Eye (tissue), 1 donor: ENCODE measurements at places on chromosomes 6 and 20.

GRCh38 chr6:142857796-142858555, 87.0 kb downstream of the HIVEP2 start:
- no peak for DNase-seq

DNA sequence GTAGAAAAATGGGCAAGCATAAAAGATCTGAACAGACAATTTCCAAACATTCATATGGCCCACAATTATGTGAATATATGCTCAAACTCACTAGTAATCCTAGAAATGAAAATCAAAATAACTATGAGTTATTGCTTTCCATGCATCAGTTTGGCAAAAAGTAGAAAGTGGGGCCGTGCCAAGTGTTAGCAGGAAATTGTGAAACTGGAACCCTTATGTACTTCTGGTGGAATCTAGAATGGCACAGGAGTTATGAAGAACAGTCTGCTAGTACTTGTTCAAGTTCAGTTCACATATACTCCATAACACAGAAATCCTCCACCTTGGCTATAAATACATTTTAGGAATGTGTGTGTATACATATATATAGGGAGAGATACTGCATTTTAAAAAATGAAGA, 89.8 kb downstream of the EYA2 start:
- DNase-seq, result no peak

DNA sequence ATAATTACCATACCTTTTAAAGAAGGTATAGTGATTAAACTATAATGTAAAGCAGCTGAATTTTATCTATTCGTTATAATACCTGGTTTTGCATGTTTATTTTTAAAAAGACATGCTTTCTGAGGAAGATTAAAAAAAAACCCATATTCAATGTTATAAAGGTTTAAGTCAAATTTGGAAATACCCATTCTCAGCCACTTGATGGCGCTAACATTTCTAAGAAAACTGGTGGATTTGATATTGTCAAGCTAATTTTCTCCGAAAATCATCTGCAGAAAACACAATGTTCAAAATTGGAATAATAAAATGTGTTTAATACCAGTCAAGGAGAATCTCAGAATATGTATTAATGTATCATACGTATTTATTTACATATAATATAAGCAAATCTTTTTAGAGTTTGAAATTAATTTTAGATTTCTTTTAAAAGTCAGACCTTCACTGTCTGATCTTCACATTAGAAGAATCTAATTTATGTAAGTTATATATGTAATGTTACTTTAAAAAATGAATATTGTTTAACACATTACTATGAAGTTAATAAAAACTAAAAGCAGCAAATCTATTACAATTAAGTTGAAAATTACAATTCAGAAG, 35.0 kb downstream of the SHPRH start:
- DNase-seq, result peak; percentile 69

GRCh38 chr6:99559057-99559456, 9.4 kb downstream of the CCNC start:
- DNase-seq, result no peak

GRCh38 chr6:21039926-21040325, 505.7 kb downstream of the CDKAL1 start:
- peak; percentile 24 for DNase-seq

DNA sequence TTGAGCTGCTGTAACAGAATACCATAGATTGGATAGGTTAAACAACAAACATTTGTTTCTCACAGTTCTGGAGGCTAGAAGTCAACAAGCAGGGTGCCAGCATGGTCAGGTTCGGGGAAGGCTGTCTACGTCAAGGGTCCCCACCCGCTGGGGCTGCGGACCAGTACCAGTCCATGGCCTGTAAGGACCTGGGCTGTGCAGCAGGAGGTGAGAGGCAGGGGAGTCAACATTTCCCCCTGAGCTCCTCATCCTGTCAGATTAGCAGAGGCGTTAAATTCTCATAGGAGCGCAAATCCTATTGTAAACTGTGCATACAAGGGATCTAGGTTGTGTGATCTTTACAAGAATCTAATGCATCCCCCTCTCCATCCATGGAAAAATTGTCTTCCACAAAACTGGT, 3.8 kb downstream of the ADGB start:
- DNase-seq, result no peak

DNA sequence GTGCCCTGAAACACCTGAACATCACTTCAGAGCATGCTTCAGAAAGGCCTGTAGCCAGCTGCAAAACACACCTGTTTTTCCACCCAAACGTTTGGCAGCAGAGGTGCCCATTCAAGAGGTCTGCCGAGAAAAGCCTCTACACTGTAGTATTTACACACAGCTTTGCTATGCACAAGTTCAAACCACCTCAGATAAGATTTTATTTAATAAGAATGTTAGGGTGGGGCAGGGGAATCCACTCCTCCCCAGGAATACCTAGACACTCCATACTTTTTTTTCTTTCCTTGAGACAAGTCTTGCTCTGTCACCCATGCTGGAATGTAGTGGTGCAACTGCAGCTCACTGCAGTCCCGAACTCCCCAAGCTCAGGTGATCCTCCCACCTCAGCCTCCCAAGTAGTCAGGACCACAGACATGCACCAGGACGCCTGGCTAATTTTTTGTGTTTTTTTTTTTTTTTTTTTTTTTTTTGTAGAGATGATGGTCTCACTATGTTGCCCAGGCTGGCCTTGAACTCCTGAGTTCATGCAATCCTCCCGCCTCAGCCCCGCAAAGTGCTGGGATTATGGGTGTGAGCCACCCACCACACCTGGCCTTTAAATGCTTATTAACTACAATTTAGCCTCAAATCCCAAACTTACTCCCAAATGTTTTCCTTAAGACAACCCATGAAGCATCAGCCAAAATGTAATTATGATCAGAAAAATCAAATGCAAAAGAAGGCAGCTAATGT, 9.7 kb downstream of the MRPL14 start:
- no peak for DNase-seq

- peak; percentile 88 for DNase-seq
These were observed 715 bp downstream of the SOX12 start for GRCh38 chr20:325889-326644.

- DNase-seq, result no peak
These were observed 5.7 kb downstream of the NAPB start for GRCh38 chr20:23415555-23415954.

GRCh38 chr6:103193413-103193812, 1666.3 kb downstream of the HACE1 start:
- DNase-seq, result no peak

DNA sequence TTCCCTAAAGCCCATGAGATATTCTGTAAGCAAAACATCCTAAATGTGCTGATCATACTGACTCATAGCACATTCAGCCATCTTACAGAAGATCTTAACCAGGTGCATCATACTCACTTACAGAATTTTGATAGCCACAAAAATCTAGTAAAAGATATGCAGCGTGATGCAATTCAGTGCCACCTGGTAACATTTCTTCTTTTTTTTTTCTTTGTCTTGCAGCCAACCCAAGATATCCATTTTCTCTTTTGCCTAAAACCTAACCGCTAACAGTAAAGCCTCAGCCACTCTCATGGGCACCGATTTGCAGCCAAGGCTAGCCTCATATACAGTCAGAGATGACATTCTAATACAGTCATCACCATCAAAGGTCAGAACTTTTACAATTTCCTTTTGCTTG, 293.3 kb downstream of the HACE1 start:
- no peak for DNase-seq

- no peak for DNase-seq
These were observed 148.8 kb downstream of the QKI start for GRCh38 chr6:163563318-163563717.

- DNase-seq, result peak; percentile 28
These were observed 6.6 kb downstream of the HTR1B start for GRCh38 chr6:77456531-77457248.

DNA sequence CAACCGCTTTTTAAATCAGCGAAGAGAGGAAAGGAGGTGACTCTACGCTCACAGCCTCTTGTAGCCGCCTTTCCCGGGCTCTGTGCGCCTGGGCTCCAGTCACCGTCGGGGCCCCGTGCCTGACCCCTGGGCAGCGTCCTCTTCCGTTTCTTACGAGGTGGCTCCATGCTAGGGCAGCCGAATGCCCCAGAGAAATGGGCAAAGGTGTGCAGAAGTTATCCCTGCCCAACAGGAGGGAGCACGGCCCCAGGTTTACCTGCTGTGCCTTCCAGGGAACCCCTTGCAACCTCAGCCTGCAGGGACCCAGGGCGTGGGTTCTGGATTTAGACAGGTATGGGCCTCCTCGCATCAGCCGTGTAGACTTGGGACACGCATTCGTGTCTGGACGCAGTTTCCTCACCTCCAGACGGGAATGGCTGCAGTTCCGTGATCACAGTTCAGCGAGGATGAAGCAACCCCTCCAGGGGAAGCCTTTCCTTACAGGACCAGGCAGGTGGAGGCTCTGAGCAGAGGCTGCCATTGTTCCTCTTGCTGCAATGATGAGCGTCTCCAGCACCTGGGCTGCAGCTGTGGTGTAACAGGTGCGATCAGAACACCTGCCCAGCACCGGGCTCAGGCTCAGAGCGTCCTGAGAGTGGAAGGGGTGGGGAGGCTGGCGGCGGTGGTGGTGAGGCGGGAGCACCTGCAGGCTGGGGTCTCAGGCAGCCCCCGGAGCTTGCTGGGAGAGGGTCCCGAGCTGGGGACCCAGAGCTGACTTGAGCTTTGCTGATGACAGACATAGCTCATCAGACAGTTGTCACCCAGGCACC, 81.3 kb upstream of the BHLHE23 start:
- no peak for DNase-seq

DNA sequence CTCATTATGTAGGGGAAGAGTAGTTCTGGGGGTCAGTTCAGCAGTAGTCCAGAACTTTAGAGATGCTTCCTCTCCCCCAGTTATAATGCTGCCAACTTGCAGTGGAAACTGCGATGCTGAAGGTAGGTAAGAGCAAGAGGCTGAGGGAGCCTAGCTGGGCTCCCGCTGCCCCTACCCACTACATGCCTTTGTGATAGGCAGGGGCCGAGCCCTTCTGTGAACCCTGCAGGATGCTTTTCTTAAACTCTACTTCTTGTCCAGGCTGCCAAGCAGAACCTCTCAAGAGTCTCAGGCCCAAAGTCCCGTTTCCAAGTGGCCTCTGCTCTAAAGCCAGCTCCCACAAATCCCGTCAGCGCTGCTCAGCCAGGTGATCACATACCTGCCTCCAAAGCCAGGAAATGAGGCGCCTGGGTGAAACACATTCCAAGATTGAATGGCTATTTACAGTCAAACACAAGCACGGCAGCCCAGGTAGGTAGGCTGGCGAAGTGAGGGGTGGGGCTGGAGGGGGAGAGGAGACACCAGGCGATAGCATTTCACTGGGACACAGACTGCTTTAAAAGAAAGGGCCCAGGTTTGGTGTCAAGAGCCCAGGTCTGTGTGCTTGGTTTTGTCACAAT, 150.7 kb downstream of the CD24 start:
- DNase-seq, result no peak

- no peak for DNase-seq
These were observed 84.8 kb downstream of the TRERF1 start for GRCh38 chr6:42366999-42367352.
